ENCODE measurements at places on chromosomes 11 and 22. TPM values are rescaled to one million over a fixed set of nuclear protein-coding genes. Genes with fewer than 3 reads are reported as not detected.

GRCh38 chr11:120180551-120181232 lies 30.1 kb upstream of the OAF start:
- DNase-seq = no peak

DNA sequence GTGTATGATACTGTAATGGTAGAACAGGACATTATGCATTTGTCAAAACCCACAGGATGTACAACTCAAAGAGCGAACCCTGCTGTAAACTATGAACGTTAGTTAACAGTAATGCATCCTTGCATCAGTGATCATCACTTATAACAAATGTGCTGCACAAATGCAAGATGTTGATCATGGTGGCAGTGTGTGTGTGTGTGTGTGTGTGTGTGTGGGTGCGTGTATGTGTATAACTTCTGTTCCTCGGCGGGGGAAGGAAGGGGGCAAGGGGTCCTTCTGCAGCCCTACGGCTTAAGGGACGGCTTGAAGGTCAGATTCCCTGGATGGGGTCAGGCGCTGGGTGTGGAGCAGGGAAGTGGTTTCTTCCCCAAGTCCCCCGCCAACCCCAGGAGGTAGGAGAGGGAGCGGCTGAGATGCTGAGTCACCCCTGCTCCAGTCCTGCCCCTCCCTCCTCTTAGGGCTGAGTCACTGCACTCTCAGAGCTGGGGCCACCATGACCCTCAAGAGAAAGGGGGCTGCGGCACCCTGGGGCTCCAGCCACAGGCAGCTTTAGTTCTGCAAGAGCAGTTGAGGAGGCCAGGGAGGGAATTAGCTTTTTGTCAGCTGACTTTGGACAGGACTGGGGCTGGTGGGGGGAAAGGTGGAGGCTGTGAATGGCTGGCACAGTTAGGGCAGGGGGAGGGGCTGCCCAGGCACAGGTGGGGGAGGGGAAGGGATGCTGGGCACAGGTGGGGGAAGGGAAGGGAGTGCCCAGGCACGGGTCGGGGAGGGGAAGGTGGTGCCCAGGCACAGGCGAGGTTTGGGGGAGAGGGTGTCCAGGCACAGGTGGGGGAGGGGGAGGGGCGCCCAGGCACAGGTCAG lies 8.8 kb upstream of the CTSD start:
- no peak for DNase-seq

DNA sequence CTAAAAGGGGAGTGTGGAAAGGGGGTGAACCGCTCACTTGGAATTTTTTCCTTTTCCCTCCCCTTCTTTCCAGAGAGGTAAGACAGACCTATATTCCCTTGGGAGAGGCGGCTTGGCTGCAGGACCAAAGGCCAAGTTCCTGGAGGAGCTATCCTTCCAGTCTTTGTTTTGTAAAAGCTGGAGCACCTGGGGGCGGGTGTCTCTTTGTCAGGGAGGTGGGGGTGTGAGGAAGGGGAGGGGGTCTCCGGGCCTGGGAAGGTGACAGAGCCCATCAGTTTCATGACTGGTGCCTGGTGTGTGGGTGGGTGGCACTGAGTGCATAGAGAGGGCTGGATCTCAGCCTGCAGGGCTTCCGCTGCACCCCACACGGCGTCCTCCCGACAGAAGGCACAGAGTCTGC lies 18.5 kb downstream of the PTPN5 start:
- DNase-seq = no peak

DNA sequence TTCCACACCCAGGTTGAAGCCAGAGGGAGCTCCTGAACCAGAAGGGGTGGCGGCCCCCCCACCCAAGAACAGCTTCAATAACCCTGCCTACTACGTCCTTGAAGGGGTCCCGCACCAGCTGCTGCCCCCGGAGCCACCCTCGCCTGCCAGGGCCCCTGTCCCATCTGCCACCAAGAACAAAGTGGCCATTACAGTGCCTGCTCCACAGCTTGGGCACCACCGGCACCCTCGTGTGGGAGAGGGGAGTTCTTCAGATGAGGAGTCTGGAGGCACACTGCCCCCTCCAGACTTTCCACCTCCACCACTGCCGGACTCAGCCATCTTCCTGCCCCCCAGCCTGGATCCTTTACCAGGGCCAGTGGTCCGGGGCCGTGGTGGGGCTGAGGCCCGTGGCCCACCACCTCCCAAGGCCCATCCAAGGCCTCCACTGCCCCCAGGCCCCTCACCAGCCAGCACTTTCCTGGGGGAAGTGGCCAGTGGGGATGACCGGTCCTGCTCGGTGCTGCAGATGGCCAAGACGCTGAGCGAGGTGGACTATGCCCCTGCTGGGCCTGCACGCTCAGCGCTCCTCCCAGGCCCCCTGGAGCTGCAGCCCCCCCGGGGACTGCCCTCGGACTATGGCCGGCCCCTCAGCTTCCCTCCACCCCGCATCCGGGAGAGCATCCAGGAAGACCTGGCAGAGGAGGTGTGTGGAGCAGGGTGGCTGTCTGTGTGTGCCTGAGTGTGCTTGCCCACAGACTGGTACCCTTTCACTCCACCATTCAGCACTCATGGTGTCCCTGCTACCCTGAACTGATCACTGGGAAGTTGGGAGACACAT lies 6.7 kb downstream of the PHOX2A start:
- DNase-seq = no peak

DNA sequence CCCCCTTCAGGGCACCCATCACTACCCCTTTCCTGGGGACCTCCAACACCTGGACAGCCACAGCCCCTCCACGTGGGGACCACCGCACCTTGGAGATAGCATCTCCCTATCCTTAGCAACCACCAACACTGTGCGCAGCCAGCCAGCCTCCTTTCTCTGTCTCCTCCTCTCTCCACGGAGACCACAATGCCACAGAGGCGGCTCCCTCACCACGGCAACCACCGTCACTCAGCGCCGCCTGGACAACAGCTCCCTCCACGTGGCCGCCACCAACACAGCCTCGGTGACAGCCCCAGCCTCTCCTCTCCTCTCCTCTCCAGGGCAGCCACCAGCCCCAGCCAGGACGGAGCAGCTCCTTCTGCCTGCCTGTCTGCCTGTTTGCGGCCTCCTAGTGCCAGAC lies 10.5 kb downstream of the ELFN2 start:
- no peak for DNase-seq

DNA sequence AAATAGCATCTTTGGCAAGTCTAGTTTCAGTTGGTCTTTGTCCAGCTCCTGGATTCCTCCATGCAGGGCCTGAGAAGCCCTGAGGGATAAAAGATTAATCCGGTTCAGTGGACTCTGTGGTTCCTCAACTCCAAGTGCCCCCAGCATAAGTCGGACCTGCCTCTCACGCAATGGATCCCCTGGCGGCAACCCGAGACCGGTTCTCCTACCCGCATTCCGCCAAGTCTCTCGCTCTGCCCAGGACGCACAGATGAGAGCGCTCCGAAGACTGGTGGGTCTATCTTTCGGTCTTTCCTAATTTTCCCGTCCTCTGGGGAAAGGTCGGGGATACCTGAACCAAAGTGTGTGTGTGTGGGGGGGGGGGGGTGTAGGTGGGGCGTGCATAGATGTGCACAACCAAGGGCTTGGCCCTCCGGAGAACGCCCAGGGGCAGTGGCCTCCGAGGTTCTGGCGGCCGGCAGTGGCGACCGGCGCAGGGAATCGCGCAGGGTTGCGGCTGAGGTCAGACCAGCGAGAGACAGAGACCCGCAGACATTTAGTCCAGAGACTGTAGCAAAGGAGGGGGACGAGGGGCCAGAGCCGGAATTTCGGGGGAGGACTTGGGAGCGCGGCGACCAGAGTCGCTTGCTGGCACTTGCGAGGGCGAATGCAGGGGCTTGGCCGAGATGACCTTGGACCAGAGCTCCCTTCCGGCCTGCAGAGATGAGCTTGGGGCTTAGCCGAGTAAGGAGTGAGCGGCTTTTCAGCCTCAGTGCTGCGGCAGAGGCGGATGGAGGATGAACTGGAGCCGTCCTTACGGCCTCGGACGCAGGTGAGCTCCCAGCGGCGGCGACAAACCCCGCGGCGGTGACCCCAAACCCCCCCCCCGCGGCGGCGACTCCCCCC lies 712 bp upstream of the SLC2A11 start:
- peak; percentile 77 for DNase-seq

DNA sequence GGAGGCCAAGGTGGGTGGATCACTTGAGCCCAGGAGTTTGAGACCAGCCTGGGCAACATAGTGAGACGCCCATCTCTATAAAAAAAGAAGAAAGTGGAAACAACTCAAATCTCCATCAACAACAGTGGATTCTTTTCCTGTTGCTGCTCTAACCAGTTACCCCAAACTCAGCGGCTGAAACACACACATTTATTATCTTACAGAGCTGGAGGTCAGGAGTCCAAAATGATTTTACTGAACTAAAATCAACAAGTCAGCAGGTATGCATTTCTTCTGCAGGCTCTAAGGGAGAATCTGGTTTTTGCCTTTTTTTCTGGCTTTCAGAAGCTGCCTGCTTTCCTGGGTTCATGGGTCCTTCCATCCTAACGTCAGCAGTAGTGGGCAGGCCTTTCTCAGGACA lies 11.7 kb upstream of the GCAT start:
- no peak for DNase-seq

DNA sequence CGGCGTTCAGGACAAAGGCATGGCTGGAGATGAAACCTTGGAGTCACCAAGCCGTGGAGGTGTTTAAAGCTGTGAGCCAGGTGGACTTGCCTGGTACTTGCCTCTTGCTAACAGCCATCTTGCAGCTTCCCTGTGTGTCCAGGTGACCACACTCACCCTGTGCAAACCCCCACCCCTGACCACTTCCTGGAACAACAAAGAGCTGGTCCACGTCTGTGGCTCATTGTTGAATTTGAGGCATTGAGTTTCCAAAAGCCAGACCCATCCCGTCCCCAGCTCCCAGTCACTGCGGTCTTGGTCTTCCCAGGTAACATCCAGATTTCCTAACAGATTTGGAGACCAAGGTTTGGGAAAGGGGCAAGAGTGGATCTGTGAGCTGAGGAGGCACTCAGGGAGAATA lies 18.5 kb downstream of the DHCR7 start:
- no peak for DNase-seq

MMP8 gene
- total RNA-seq = not detected

DNA sequence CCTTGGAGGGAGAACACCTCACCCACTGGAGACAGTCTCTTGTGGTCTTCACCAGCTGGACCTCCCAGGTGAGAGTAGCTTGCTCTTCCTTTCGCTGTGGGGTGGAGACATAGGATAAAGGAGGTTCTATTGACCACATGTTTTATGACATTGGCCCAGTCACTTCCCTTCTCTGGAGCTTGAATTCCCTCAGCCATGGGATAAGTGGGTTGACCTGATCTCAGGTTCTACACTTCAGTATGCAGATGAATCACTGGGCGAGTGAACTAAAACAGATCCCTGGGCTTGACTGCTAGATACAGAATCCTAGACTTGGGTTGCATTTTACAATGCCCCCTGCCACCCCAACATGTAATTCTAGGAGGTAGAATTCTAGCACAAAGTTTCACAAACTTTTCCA lies 54.8 kb upstream of the PRSS23 start:
- DNase-seq = no peak

METTL15 gene
- 14.7 TPM for total RNA-seq

THY1 gene
- total RNA-seq = not detected

- no peak for DNase-seq
Observed at GRCh38 chr11:32310214-32310601, 125.1 kb downstream of the WT1 start.

FOSL1 gene
- not detected for total RNA-seq

DNA sequence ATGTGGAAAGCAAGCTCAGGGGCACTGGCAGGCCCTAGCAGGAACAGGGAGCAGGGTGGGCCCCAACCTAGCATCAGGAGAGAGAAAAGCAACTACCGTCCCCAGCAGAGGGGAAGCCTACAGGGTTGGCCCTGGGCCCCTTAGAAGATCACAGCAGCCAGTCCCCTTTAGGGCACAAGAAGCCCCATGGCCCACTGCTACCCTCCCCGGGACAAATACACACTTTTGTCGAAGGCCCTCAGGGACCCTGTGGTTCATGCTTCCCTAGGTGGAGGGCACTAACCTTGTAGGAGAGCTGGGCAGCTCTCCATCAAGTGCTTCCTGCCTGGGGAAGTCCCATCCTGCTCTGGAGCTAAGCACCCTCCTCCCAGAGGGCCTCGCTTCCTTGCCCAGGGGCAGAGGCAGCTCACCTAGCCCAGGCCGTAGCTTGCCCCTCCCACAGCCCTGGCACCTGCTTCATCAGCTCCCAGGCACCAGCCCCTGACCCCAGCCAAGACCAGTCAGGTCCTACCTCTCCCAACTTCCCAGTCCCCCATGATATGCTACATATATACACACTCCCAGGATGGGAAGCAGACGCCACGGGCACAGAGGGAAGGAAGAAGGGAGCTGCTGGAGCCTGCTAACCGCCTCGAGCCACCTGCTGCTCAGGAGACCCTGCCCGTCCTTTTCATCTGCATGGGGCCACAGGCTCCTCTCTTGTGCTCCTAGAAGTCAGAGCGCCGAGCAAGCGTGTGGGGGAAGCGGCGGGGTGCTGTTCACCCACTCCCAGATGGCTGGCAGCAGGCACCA lies 20.1 kb downstream of the SUN2 start:
- DNase-seq = no peak

DNA sequence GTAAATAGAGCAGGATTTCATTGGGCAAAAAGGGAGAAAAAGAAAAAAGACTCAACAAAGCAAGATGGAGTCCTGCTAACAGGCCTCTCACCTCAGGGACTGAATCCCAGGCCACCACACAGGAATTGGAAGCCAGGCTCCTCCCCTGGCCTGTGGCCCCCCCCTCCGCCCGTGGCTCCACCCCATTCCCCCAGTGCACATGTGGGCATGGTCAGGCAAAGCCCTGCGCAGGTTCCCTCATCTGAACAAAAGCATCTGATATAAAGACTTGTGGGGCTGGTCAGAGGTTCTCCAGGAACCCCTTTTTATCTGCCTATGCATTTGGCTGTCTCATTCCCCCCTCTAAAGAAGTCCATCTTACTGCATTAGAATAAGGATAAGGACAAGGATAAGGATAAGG lies 46.0 kb upstream of the PAK1 start:
- DNase-seq = no peak

DNA sequence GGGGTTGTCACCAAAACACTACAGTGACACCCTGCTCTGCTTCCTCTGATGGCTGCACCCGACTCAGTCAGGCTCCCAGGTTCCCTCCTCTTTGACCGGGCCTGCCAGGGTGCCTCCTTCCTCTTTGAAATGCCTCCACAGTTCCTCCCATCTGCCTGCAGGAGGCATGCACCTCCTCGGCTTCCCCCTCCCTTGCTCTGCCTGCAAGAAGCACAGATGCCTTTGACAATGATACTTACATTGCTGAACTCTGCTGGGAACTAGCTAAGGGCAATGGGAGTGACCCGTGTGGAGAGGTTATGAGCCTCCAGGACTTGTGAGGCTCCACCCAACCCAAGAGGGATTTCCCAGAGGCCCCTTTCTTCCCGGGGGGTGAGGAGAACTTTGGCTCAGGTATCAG lies 674.1 kb downstream of the OPCML start:
- no peak for DNase-seq

DNA sequence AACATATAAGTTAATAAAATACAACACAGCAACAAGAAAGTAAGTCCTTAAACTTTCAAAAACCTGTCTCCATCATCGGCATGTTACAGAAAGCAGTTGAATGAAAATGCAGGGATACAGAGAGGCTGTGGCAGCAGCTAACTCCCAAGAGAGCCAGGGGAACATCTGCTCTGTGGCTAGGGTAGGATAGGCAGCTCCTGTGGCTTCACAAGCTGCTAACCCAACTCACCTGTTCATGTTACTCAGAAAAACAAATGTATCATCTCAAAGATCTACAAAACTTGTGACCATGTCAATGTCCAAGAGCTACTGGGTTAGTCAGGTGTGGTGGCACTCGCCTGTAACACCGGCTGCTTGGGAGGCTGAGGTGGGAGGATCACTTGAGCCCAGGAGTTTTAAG lies 15.2 kb upstream of the PLAAT3 start:
- no peak for DNase-seq

GRCh38 chr11:1479678-1480118 lies 6.9 kb downstream of the MOB2 start:
- DNase-seq = no peak
